Fibroblast of villous mesenchyme (primary cell): ENCODE measurements at places on chromosomes 2 and 18. TPM values are rescaled to one million over a fixed set of nuclear protein-coding genes. Genes with fewer than 3 reads are reported as not detected.
A peak's percentile ranks its signal among the peaks of the same experiment; 100 is the strongest.

The SRD5A2 gene
- under 0.01 TPM in 1 of 2 replicates, not detected in the other for total RNA-seq

The SERPINB7 gene
- total RNA-seq = 6.1 and 13.0 TPM in 2 replicates

The GPN1 gene
- total RNA-seq = 34.5 and 35.0 TPM in 2 replicates

The ZNF512 gene
- 23.2 and 33.2 TPM in 2 replicates for total RNA-seq

The FOXD4L1 gene
- total RNA-seq = under 0.01 TPM in 1 of 2 replicates, not detected in the other

The AGXT gene
- total RNA-seq = not detected in 2 replicates

The CYP26B1 gene
- under 0.01 and 0.43 TPM in 2 replicates for total RNA-seq

The LYPD6B gene
- 1.9 and 3.0 TPM in 2 replicates for total RNA-seq

- no peak for DNase-seq
These were observed 133.3 kb upstream of the SPRED2 start for GRCh38 chr2:65565681-65566080.

DNA sequence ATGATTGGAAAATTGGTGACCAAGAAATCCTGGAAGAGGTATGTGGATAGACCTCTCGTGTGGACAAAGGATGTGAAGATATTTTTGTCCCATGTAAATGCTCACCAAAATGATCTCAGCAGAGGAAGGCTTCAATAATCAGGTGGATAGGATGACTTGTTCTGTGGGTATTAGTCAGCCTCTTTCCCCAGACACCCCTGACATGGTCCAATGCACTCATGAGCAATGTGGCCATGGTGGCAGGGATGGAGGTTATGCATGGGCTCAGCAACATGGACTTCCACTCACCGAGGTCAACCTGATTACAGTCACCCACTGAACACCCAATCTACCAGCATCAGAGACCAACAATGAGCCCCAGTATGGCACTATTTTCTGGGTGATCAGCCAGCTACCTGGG, 20.2 kb downstream of the CHRNA1 start:
- DNase-seq = no peak

DNA sequence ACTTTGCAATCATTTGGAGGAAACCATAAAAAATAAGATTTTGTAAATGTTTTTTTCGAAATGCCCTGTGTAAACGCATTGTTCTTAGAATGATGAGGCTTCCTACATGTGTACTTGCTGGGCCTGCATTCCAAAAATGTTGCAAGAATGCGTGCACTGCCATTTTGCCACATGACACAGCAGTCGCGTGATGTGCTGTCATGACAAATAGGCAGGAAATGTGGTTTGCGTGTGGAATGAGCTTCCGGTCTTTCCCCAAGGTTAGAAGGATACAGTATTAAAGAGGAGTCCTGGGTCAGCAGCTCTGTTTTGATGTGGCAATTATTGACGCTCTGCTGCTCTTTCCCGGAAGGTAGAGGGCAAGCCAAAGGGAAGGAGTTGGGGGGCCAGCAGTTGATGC, 18.1 kb upstream of the SERPINB2 start:
- peak; percentile 66 for DNase-seq

GRCh38 chr2:216365518-216365917, 6.8 kb downstream of the MARCHF4 start:
- no peak for DNase-seq

GRCh38 chr2:8219631-8220355, 462.1 kb upstream of the ID2 start:
- no peak for DNase-seq

DNA sequence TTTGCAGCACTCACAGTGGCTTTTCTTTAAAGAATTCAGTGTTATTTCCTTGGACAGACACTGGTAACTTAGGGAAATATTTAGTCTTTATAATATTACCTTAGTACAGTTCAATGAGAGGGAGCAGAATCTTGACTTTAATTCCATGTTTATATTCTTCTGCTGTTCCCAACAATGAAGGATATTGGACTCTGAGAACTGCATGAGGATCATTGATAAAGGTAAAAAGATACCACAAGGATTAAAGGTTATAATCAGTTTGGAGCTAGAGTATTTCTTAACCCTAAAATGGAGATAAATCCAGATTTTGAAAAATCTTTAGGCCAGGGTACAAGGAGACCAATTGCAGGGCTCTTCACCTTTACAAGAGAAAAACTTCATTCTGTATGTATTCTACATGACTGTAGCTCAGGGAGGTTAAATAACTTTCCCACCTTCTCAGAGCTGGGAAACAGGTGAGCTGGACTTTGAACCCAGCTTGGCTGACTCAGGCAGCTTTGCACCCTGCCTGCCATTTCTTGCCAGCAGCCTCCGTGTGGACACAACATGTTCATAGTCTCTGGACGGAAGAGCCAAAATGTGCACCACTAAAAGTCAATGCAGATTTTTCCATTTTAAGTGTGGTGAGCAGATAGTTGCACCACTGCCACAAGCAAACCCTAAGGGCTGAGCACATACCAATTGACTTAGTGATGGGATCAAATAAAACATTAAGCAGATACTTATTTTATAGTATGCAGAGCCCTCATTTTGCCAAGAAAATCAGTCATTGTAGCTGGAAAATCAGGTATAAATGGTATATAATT, 26.7 kb downstream of the UPP2 start:
- DNase-seq = no peak

- peak; percentile 59 for DNase-seq
These were observed 616 bp downstream of the RNPEPL1 start for GRCh38 chr2:240568678-240569522.

- DNase-seq = no peak
These were observed 3.3 kb downstream of the HES6 start for GRCh38 chr2:238236571-238236970.

DNA sequence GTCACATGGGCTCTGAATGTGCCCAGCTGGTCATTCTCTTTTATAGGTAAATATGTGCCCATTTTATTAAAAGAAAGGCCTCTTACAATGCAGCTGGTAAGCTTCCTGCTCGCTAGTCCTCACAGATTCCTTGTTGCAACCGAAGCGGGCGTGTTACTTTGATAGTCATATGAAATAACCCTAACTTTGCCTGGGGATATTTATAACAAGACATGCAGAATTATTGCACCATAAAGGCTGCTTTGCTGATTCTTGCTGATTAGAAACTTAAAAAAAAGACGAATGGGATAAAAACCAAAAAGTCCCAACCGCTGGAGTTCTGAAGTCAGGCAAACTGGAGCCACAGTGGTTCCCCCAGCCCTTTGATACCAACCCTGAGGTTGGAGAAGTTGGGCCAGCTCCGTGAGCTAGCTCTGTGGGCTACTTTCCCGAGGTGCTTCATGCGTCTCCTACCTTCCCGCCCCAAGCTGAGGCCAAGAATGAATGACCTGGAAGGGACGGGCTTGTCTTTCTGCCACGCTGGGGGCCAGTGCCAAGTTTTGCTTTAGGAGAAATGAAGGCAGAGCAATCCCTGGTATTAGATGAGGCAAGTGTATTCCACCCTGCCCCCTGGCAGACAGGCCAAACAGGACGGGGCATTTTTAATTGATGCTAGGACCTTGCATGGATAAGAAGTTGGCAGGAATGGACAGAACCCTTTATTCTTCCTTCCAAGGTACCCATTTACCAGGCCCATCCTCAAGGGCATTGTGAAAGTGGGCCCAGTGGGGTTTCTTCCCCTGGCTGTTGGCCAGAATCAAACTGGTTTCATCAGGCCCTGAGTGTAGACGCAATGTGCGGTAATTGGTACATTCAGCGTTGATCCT, 140.4 kb downstream of the KCTD1 start:
- peak; percentile 49 for DNase-seq

GRCh38 chr2:179461420-179461819, 196.8 kb upstream of the SESTD1 start:
- DNase-seq = no peak

- peak; percentile 75 for DNase-seq
These were observed 213.7 kb downstream of the TRIB2 start for GRCh38 chr2:12930391-12930790.

- DNase-seq = peak; percentile 52
These were observed 18.8 kb upstream of the HAAO start for GRCh38 chr2:42810971-42811811.

GRCh38 chr2:169363560-169364150, 1.3 kb upstream of the LRP2 start:
- DNase-seq = no peak

DNA sequence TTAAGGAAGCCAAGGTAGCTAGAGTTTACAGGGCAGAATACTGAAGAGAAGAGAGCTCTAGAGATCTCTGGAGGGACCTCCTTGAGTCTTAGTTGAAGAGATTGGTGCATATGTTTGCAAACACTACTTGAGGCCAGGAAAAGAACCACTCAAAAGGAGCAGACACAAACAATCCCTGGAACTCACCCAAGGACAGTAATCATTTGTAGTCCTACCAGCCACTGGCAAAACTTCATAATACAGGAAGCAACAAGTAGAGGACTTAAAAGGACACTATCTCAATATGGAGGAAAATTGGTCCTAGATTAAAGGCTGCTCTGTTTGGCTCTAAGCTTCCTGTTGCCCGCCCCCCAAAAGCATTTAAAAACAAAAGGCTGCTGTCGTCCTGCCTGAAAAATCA, 46.9 kb upstream of the UBXN4 start:
- no peak for DNase-seq

DNA sequence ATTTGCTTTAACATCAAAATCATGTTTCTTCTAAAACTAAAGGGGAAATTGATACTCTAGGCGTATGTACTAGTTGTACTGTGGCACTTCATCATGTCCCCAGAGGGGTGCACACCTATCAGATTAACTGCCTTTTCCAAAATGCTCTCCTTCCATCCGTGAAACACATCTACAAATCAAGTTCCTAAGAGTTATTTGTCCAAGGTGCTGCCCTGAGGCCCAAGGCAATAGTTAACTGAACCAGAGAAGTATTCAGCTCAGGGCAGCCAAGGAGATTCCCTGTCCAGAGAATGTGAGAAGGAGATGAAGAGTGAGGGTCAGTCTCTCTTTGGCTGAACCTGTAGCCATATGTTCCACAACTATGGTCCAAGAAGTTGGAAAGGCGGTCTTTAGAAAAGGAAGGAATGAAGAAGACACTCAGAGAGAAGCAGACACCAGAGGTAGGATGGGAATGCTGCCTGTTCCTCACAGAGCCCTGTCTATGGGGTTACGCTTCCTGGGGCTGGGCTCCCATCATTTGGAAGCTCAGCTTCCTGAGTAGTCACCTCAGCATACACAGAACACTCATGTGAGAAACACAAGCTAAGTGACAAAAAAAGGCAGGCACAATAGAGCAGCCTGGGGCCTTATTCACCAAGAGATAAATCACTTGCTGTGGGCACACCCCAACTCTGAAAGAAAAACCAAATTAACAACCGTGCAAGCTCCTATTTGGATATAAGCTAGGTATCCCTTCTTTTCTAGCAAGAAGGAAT, 55.6 kb downstream of the ANKRD44 start:
- no peak for DNase-seq

GRCh38 chr2:18552351-18553077, 7.9 kb downstream of the RDH14 start:
- no peak for DNase-seq
